Common myeloid progenitor, CD34-positive (primary cell): ENCODE measurements at places on chromosomes 11 and 22.

DNA sequence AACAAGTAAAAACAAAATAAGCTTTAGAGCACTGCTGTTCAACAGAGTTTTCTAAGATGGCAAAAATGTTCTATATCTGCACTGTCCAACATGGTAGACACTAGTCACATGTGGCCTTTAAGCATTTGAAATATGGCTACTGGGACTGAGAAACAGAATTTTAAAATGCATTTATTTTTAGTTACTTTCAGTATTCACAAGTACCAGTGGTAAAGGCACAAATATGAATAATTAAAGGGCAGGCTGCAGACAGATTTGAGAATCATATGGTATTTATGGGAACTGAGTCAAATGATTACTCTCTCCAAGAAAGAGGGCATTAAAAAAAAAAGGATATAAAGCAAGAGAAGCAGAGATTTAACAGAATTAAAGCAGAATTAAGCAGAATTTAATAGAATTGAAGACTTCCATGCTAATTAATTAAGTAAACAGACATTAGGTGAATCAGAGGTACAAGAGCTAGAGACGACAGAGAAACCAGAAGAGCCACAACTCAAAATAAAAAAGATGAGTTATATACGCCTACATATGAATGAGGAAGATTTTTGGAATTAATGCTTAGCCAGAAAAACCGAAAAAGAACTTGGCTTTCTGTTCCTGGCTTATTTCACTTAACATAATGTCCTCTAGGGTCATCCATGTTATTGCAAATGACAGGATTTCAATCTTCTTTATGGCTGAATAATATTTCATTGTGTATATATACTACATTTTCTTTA, 160.4 kb downstream of the ATG16L2 start:
- peaks cover 59% of the 10 kb centered on the region for H3K4me1 ChIP-seq
- H3K27ac ChIP-seq = no peak overlapping the region
- H3K27me3 ChIP-seq = no peaks in the 10 kb centered on the region
- H3K36me3 ChIP-seq = peaks cover 13% of the 10 kb centered on the region
- no peak for DNase-seq
- no peak overlapping the region for H3K4me3 ChIP-seq

DNA sequence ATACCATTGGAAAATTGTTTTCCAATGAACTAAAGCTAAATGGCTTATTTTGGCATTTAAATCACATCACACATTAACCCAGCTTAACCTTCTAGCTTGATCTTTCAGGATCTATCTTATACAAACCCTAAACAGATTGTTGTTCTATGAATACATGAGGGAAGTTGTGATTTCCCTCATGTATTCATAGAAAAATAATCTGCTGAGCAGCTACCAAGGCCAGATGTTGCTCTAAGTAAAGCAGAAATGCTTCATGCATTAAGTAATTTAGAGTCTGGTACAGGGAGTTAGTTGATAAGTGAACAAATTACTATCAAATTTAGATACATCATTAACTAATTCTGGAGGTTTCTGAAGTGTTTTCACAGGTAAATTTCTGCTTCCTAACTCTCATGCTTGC, 204.6 kb upstream of the ANO3 start:
- no peaks in the 10 kb centered on the region for H3K4me1 ChIP-seq
- no peaks in the 10 kb centered on the region for H3K27me3 ChIP-seq
- no peak for DNase-seq
- H3K4me3 ChIP-seq = no peak overlapping the region
- H3K27ac ChIP-seq = no peak overlapping the region

- peak overlapping the region; percentile 80 for H3K27ac ChIP-seq
- peak overlapping the region; percentile 91 for H3K4me3 ChIP-seq
- H3K36me3 ChIP-seq = no peaks in the 10 kb centered on the region
- no peaks in the 10 kb centered on the region for H3K27me3 ChIP-seq
- no peak for DNase-seq
These were observed 14.7 kb downstream of the SSH3 start for GRCh38 chr11:67317888-67318555.

GRCh38 chr11:72048766-72049460, 31.4 kb downstream of the NUMA1 start:
- peaks cover 4% of the 10 kb centered on the region for H3K36me3 ChIP-seq
- H3K27me3 ChIP-seq = no peaks in the 10 kb centered on the region
- H3K4me3 ChIP-seq = no peak overlapping the region
- H3K27ac ChIP-seq = peak overlapping the region; percentile 47
- no peak for DNase-seq
- no peaks in the 10 kb centered on the region for H3K4me1 ChIP-seq

GRCh38 chr22:42368379-42369249, 63.6 kb downstream of the NFAM1 start:
- peaks cover 45% of the 10 kb centered on the region for H3K27me3 ChIP-seq
- peaks cover 25% of the 10 kb centered on the region for H3K4me1 ChIP-seq
- DNase-seq = peak; percentile 66
- no peak overlapping the region for H3K27ac ChIP-seq
- H3K36me3 ChIP-seq = no peaks in the 10 kb centered on the region
- H3K4me3 ChIP-seq = peak overlapping the region; percentile 80

- no peak overlapping the region for H3K4me3 ChIP-seq
- H3K27me3 ChIP-seq = peaks cover 47% of the 10 kb centered on the region
- H3K4me1 ChIP-seq = no peaks in the 10 kb centered on the region
- DNase-seq = no peak
These were observed 65.6 kb downstream of the BUD13 start for GRCh38 chr11:116707161-116707629.

DNA sequence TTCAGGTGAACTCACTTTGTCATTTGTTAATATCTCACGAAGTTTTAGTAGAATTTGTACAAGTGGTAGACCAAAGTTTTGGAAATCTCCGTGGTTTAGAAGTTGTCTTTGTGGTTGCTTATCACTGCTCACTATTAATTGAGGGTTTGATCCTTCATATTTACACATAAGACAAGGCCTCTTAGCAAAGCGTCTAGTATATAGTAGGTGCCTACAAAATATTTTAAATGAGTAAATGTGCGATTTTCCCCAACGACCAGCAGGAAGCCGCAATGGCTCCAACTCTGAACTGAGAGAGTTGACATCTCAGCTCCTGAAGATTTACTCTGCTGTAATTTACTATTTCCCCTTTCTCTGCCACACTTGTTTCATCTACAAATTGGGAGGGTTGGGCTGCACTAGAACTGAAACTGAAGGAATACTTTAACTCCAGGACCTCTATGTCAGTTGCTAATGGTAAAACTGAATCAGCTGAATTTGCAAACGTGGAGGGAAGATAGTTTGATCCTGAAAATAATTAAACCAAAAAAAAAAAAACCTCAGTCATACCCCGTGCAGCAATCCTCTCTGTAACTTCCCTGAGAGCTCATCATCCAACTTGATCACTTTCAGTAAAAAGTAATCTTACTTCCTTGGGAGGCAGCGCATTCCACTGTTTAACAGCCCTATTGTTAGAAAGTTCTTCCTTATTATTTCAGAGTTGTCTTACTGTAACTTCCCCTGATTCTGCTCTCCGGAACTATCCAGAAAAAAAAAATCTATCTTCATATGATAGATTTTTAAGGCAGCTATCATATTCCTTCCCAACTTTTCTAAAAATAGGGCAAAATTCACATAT, 1.3 kb upstream of the SBF2 start:
- peaks cover 14% of the 10 kb centered on the region for H3K4me1 ChIP-seq
- DNase-seq = no peak
- H3K27me3 ChIP-seq = no peaks in the 10 kb centered on the region
- H3K36me3 ChIP-seq = no peaks in the 10 kb centered on the region

- peaks cover 56% of the 10 kb centered on the region for H3K36me3 ChIP-seq
- H3K27ac ChIP-seq = peak overlapping the region; percentile 37
- DNase-seq = no peak
These were observed 37.4 kb downstream of the CTNND1 start for GRCh38 chr11:57798905-57799559.

GRCh38 chr11:6022956-6023355, 7.6 kb downstream of the OR56A1 start:
- no peak overlapping the region for H3K27ac ChIP-seq
- H3K36me3 ChIP-seq = no peaks in the 10 kb centered on the region

DNA sequence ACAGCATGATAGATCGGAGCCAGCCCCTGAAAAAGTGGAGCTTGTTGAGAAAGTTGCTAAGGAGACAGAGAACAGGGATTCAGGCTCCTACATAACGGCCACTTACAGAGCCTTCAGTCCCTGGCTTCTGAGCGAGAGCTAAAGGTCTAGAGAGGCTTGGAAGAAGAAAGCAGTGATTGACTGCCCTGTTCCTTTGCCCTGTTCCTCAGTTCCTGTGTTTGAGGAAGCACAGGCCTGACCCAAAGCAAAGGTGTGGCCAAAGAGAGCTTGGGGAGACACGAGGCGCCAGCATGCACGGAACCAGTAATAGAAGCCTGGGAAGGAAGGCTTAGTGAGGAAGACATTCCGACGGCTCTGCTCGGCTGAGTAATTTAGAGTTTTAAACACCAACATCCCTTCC, 74.1 kb upstream of the CSNK2A3 start:
- peaks cover 64% of the 10 kb centered on the region for H3K27me3 ChIP-seq
- no peak overlapping the region for H3K4me3 ChIP-seq
- H3K4me1 ChIP-seq = no peaks in the 10 kb centered on the region
- H3K36me3 ChIP-seq = no peaks in the 10 kb centered on the region
- no peak overlapping the region for H3K27ac ChIP-seq

GRCh38 chr11:105229761-105230160, 90.2 kb upstream of the CARD18 start:
- H3K27me3 ChIP-seq = no peaks in the 10 kb centered on the region
- no peak overlapping the region for H3K4me3 ChIP-seq
- DNase-seq = no peak
